ENCODE measurements at places on chromosomes 2 and 18. TPM values are rescaled to one million over a fixed set of nuclear protein-coding genes. Genes with fewer than 3 reads are reported as not detected.

Gene PDCD1
- 0.30 TPM for total RNA-seq

Gene RNF149
- total RNA-seq: 30.0 TPM

Gene IGFBP5
- total RNA-seq: 12.5 TPM

Gene CYBRD1
- total RNA-seq: 7.9 TPM

Gene RUFY4
- total RNA-seq: 0.31 TPM

Gene EN1
- not detected for total RNA-seq

Gene UGT1A10
- total RNA-seq: 0.11 TPM

Gene TRPM8
- not detected for total RNA-seq

All from WTC11 (cell line).